HT-29 (cell line): ENCODE measurements at places on chromosomes 16 and 17. TPM values are rescaled to one million over a fixed set of nuclear protein-coding genes. Genes with fewer than 3 reads are reported as not detected.

GRCh38 chr17:57412520-57413096 lies 156.3 kb downstream of the MSI2 start:
- no peak for DNase-seq

DNA sequence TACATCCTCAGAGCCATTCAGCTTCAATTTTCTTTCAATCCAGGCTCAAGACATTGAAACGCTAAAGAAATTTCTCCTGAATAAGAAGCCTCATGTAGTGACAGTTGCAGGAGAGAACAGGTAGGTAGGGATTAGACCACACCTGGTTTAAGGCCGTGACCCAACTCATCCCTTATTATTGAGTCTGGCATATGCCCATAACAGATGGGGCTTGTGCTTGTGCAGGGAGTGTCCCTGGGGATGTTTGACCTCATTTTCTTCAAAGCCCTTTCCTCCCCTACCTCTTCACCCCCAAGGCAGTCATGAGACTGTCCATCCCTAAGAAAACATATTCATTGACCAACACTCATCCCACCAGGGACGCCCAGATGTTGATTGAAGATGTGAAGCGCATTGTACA lies 24.3 kb downstream of the SUPT6H start:
- no peak for DNase-seq

GRCh38 chr16:89575247-89576152 lies at the start of gene CPNE7:
Gene CPNE7, plus strand, starts transcription at chr16:89575758. Its CDS starts 140 bp downstream, at chr16:89575898.
- no peak for DNase-seq

GRCh38 chr16:84840687-84841627 lies 21.2 kb downstream of the CRISPLD2 start:
- no peak for DNase-seq

GRCh38 chr17:81844327-81844851 lies 9.5 kb upstream of the PPP1R27 start:
- no peak for DNase-seq

Gene KRTAP9-9
- total RNA-seq: not detected in 2 replicates

Gene PKMYT1
- 86.3 and 92.1 TPM in 2 replicates for total RNA-seq
